ENCODE measurements at places on chromosomes 13 and 19.

DNA sequence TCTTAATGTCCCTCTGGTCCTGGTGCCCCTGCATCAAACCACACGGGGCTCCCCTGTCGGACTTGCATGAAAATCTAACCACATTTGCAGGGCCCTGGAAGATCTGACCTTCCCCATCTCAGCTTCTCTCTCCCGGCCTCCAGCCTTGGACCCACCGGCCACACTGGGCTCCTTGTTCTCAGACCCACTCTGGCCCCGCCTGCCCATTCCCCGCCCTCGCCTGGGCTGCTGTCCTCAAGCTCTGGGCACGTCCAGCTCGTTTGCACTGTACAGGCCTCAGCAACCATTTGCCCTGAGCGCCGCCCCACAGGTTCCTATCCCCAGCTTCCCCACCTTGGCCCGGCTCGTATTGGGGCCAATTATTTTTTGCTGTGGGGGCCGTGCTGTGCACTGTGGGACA is 10.5 kb downstream of the MYO9B start:
- DNase-seq, result no peak

GRCh38 chr19:31054430-31054829 is 294.8 kb downstream of the TSHZ3 start:
- peak; percentile 32 for DNase-seq

DNA sequence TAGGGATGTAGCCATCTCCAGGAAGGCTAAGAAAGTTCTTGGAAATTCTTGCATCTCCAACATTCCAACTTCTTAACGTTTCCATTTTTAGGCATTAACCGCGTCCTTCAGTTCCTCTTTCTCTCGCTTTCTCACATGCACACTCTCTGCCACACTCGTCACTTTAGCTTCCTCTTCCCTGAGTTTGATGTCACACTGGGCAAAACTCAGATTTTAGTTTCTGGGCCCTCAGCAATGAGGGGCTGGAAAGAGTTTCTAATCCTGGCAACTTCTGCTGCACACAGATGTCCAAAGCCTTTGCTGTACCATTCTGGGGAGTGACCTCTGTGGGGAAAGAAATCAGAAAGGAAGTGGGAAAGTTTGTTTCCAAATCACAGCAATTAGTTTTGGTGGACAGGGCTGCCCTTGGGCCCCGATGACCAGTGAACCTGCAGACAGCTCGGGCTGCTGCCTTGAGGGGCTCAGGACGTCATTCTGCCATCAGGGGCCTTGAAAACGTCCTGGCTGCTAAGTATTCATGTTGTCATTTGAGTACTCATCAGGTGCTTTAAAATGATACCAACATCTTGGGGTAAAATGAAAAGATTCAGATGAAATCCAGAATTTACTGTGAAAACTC is 89.3 kb downstream of the KL start:
- DNase-seq, result no peak

DNA sequence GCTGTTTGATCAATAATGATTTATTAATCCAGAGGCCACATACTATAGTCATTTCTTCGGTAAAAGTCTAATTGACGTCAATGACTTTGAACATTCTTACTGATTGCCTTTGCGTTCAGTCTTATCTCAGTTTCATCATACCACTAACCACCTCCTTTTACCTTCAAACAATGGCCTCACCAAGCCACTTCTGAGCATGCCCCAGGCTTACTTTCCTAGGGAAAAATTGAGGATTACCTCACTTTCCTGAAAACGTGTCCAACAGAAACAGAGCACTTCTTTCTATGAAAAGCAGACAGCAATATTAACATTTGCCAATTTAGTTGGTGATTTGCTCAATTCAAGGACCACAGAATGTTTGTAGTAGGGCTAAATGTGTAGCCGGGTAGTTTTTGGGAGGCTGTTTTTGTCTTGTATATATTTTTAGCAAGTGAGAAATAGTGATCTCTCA is 157.6 kb downstream of the KLF5 start:
- DNase-seq, result no peak

GRCh38 chr19:2215281-2215751 is 20.8 kb downstream of the PLEKHJ1 start:
- DNase-seq, result peak; percentile 23

GRCh38 chr19:46451352-46451751 is 20.0 kb downstream of the PNMA8A start:
- DNase-seq, result no peak

DNA sequence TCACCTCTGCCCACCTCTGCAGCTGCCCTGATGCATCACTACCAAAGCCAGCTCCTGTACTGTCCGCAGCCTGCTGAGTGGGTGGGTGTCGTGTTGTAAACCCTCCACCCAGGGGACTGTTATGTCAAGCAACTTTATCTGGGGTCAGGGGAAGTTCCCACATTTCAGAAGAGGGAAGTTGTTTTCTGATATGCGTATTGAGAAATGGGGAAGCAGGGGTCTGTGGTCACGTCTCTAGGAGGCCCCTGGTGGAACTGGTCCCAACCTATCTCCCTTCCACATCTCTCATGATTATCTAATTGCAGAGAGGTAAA is 31.2 kb downstream of the CLEC17A start:
- DNase-seq, result no peak

- no peak for DNase-seq
Measured at GRCh38 chr13:27077451-27077850, 94.2 kb downstream of the USP12 start.

DNA sequence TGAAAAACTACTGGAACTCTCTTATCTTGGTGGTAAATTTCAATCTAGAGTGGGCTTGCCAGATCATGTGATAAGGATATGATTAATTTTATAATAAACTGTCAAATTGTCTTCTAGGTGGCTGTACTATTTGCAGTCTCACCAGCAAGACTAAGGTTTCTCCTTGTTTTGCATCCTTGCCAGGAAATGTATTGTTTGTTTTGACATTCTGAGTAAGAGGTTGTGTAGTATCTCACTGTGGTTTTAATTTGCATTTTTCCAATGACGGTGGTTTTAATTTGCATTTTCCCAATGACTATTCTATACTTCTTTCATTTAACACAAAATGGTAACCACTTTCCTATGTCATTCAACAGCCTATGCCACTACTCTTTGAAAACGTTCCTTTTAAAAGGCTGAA is 2.0 kb downstream of the CAB39L start:
- no peak for DNase-seq

DNA sequence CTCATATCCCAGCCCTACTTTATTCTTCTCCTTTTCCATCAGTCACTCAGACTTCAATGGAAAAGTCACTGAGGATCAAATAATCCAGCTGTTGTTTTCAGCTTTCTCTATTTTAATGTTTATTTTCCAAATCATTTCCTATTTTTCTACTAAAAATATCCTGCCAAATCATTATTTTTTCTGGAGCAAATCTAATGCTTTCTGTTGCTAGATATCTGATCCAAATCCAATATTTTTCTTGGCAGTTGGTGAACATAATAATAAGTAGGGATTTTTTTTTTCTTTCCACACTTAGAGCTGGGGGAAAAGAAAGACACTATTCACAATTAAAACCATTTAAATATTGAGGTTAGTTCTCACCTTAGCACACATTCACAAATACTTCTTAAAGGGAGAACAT is 656.1 kb downstream of the DACH1 start:
- no peak for DNase-seq

DNA sequence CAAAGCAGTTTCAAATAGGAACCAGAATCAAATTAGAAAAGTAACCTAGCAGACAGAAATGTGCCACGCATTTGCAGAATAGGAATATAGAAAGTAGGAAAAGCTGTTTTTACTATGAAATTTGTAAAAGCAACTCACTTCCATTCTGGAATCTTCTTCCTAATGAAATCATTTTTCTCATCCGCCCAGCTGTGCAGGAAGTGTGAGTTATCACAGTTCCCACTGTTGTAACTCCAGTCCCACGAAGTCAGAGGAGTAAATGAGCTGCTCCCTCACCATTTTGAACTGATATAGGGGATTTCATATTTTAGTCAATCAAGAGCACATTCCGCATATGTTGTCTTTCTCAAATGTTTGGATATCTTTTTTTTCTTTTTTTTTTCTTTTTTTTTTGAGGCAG is 230.8 kb downstream of the TBC1D4 start:
- no peak for DNase-seq

DNA sequence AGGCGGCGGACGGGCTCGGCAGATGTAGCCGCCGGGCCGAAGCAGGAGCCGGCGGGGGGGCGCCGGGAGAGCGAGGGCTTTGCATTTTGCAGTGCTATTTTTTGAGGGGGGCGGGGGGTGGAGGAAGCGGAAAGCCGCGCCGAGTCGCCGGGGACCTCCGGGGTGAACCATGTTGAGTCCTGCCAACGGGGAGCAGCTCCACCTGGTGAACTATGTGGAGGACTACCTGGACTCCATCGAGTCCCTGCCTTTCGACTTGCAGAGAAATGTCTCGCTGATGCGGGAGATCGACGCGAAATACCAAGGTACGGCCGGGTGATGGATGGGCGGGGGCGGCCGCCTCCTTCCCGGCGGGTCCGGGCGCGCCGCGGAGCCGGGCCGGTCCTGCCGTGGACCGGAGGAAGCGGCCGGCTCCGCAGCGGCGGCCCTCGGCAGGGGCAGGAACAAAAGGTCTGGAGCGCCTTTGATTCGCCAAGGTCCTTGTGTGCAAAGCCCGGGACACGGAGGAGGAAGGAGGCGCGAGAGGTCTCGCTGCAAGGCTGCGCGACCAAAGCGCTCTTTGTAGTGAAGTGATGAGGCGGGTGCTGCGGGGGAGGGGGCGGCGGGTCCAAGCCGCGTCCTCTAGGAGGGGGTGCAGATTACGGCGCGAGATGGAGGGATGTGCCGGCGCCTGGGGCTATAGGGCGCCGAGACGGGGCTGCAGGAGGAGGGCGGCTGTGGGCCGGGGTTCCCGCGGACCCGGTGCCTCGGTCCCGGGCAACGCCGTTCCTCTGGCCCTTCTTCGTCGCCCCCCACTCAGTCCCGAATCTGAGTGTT is 689 bp downstream of the ING1 start:
- peak; percentile 71 for DNase-seq

DNA sequence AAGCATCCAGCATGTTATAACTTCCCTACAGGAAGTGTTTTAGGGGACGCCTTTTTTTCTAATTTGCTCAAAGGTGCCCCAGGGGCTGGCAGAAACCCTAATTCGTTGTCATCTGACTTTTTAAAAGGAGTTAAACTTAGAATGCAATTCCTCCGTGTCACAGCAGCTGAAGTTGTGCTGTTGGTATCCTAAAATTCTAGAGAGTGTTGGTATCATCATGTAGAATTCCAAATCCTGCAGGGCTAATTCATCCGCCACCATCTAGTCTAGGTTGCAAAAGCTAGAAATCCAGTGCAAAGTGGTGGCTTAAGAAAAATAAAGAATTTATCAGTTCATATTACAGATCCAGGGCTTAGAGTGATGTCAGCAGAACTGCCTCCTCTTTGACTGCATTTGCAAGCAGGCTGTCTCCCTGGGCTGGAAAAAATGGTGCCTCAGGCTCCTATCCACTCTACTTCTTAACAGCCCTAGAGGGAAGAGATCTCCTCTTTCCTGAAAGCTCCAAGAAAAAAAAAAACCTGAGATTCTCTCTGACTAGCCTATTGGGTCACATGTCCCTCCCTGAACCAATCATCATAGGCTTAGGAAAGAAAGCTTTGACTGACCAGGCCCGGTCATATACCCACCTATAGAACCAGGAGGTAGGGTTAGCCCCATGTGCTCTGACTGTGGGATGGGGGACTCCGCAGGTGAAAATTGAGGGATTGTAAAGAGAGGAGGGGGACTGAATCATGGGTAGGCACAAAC is 73.0 kb downstream of the MAP4K1 start:
- DNase-seq, result no peak

DNA sequence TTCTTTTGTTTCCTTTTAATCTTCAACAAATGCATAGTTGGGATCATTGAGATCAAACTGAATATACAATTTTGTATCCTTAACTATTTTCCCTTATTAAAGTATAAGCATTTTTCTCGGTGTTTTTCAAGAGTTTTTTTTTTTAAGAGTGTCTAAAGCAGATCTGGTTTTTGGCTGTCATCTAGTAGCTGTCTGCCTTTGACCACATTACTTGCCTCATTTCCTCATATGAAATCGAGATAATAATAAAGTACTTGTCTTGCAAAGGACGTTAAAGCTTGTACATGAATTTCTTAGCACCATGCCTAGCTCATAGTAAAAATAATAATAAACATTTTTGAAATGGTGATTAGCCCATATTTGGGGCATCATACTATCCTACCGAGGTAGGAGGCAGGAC is 121.2 kb downstream of the PDS5B start:
- DNase-seq, result no peak

GRCh38 chr13:76023652-76024051 is 387.5 kb downstream of the LMO7 start:
- DNase-seq, result no peak

DNA sequence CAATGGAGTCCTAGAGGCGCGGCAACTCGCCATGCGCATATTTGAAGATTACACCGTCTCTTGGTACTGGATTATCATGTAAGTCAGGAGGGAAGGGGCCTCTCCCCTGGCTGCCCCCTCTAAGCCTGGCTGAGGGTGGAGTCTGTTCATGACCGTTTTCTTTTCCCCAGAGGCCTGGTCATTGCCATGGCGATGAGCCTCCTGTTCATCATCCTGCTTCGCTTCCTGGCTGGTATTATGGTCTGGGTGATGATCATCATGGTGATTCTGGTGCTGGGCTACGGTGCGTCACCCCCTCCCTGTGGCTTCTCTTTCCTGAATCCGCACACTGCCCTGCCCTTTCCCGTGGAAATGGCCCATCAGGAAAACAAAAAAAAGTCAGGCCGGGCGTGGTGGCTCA is 6.5 kb downstream of the SLC44A2 start:
- DNase-seq, result no peak

DNA sequence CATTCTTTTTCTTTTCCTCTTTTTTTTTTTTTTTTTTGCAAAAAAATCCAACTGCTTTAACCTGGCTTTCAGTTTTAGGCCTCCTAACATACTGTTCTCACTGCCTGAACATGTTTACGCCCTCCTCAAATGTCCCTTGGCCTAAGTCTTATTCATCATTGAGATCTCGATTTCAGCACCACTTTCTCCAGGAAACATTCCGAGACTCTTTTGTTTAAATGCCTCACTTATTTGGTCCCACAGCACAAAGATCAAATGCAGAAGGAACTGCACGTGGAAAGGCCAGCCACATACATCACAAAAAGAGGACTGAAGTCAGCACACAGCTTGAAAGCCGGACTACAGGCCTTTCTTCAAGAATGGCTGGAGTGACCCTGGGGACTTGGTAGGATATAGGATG is 79.2 kb upstream of the POMP start:
- DNase-seq, result no peak

DNA sequence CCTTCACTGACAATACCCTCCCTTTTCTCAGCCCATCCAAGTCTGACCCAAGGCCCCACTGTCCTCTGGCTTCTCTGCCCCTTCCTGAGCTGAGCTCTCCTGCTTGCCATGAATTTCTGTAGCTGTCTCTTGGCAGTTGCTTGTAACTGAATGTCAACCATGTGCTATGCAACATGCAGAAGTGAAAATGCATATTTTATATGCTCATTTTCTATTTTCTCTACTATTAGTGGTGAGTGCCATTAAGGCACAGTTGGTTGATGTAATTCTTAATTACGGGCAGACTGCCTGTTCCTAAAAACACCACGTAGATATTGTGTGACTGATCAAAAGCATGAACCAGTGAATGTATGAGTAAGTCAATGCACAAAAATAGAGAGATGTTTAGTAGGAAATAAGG is 29.6 kb downstream of the TNFSF11 start:
- DNase-seq, result no peak

Measured in activated CD4-positive, alpha-beta T cell treated with anti-CD3 and anti-CD28 coated beads for 4 hours (primary cell).